CD8-positive, alpha-beta memory T cell (primary cell): ENCODE measurements at places on chromosomes 7 and 10.

DNA sequence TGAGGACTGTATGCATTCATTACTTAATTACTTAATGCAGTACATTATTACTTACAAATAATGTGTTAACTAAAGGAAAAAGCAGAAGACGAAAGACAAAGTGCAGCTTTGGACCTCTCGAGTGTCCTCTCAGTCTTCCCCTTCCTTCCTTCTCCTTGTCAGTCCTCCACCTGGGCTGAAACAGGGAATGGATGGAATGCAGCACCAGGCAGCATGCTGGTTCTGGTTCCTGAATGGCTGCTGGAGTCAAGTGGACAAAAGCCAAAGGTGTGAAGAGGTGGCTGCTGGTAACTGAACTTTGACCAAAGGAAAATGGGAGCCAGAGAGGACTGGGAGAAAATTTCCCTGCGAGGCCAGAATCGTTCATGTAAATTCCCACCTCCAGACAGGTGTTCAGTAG, 179.5 kb downstream of the GPAM start:
- no peak for DNase-seq
- H3K27ac ChIP-seq: no peak overlapping the region
- H3K4me3 ChIP-seq: no peak overlapping the region
- H3K36me3 ChIP-seq: no peaks in the 10 kb centered on the region
- no peaks in the 10 kb centered on the region for H3K27me3 ChIP-seq

GRCh38 chr10:81866753-81867152, 8.2 kb upstream of the NRG3 start:
- no peak overlapping the region for H3K4me3 ChIP-seq
- no peaks in the 10 kb centered on the region for H3K36me3 ChIP-seq
- H3K27me3 ChIP-seq: no peaks in the 10 kb centered on the region
- DNase-seq: no peak

DNA sequence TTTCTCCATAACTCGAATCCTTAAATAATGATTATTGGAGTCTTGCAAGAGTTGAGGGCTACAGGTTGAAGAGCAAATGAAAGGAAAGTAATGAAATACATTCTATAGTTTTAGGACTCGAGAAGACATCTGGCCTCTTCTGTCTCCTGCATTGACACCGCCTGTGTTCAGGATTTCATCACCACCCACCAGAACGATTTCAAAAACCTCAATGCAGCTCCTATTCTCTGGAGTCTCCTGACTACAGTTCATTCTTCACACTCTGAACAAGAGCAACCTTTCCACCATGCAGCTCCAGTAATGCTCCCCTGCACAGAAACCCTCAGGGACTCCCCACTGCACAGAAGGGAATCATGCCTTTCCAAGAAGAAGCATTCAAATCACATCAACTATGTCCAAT, 5.5 kb downstream of the IL15RA start:
- no peaks in the 10 kb centered on the region for H3K27me3 ChIP-seq
- peak overlapping the region; percentile 46 for H3K27ac ChIP-seq
- H3K4me1 ChIP-seq: peaks cover 22% of the 10 kb centered on the region
- no peak overlapping the region for H3K4me3 ChIP-seq

DNA sequence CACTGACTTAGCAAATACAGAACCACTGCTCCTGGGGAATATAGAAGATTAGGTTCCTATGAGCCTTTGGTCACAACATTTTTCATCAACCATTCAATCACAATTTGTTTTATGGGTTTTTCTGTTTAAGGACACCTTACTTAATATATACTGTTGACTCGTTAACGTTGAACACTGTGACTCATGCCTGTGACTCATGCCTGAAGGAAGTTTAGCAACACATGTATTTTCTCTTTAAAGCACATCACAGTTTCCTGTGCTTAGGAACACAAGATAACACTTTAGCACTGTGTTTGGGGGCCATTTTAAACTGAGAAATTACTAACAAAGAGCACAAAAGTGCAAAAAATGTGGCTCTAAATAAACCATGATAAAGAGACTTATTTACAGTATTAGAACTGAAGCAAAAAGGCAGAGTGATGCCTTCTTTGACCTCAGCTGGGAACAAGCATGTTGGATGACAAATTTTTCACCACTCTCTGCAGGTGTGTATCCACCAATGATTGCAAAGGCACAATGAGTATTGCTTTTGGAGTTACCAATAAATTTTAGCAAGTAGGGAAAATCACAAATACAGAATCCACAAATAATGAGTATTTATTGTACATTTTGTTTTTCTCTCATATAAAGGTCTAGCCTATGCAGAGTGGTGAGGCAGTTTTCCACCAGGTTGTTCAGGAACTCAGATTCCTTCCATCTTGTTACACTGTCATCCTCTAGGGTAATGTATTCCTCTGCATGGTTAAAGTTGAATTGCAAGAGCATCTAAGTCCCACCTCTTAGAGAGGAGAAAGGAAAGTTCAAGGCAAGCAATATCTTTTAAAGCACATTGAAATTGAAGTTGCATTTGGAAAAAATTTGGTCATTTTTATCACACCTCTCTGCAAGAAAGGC, 7.3 kb downstream of the FGFBP3 start:
- H3K36me3 ChIP-seq: no peaks in the 10 kb centered on the region
- peak; percentile 67 for DNase-seq
- no peak overlapping the region for H3K4me3 ChIP-seq
- H3K27ac ChIP-seq: peak overlapping the region; percentile 20
- peaks cover 15% of the 10 kb centered on the region for H3K4me1 ChIP-seq
- no peaks in the 10 kb centered on the region for H3K27me3 ChIP-seq

- no peak overlapping the region for H3K4me3 ChIP-seq
- H3K36me3 ChIP-seq: no peaks in the 10 kb centered on the region
- no peaks in the 10 kb centered on the region for H3K4me1 ChIP-seq
- no peaks in the 10 kb centered on the region for H3K27me3 ChIP-seq
Observed at GRCh38 chr10:60336901-60337630, 52.6 kb downstream of the ANK3 start.

DNA sequence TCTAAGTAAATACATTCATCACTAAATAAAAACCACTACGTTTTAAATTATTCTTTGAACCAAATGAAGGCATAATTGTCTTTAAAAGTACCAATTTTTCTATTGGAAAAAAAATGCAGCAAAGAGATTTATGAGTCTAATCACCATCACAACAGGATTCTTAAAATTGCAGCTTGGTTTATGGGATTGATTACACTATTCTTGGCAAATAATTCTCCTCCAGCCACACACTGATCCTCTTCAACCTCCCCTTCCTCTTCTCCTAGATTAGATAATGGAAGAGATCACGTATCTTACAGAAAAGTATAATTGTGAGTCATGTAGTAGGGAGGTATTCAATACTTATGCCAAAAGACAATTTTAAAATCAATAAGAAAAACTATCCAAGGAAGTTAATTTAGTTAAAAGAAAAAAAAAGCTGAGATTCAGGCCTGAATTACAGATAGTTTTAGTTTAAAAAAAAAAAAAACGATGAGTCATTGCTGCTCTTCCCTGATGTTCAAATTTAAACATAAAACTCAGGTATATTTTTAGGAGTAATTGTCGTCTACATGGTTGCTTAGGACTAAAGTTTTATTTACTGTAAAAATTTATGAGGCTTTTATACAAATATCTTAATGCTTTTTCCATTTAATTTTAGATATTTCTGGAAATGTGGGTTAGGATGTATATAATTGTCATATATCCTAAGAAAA, 133.7 kb upstream of the CDK1 start:
- no peak overlapping the region for H3K4me3 ChIP-seq
- DNase-seq: no peak
- H3K27ac ChIP-seq: no peak overlapping the region
- H3K27me3 ChIP-seq: no peaks in the 10 kb centered on the region
- peaks cover 3% of the 10 kb centered on the region for H3K4me1 ChIP-seq
